ENCODE measurements at places on chromosomes 12 and 14.

DNA sequence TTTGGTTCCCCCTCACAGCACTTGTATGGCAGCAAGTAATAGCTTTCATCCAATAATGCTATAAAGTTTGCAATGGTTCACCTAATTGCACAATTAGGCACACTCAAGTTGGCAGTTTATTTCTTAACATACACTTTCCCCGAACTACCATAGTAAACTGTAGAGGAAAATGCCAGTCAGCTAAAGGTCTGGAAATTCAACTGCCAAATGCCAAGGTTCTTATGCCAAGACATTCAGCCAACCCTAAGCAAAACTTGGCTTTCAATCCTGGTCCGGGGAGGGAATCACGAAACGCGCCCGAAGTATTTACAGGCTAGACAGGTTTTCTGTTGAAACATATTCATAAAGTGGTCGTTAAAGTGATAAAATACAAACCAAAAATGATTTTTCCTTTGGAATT is 1512.4 kb upstream of the FLRT2 start:
- DNase-seq: no peak

DNA sequence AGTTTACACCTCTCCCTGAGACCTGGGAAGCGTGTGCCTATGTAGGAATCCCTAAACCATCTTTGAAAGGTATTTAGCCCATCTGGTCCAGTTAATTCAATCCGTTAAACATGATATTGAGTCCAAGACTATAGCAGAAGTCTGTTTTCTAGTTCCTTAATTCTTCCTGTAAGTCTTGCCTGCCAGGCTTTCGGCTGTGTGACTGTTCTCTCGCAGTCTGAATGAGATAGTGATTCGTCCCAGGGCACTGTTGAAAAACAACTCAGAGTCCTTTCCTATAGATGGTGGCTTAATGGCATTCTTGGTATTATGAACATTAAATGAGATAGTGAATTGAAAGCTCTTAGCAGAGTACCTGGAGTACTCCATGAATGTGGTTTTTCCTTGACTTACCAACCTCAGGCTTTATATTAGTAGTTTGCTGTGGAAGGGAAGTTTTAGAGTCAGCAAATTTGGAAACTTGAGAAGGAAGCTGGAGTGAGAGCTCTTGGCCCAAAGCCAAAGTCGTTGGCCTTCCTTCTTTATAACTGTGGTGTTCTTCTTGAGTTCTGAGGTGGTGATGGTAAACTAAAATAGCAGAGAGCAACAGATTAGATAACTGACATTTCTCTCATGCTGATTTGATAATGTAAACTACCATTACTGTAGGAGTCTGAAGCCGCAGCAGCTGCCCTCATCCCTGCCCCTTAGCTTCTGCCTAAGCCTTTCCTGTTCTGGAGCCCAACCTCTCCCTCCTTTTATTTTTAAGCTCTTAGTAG is 76.5 kb downstream of the TGFB3 start:
- no peak for DNase-seq

DNA sequence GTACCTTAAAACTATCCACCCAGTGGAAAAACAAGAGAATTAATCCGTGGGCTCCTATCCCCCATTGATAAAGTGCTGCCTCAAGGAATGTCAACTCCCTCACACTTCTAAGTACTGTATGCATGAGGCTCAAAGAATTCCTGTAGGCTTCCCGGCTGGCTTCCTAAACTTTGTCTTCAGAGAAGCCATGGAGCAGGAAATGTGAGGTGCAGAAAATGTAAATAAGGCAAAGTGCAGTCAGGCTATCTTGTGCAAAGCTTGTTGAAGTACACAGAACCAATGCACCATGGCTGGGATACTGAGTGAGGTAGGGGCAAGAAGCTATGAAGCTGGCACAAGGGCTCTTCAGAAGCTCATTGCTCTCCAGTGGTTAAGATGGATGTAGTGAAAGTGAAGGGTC is 611.0 kb downstream of the FSCB start:
- no peak for DNase-seq

- no peak for DNase-seq
These were observed 4.4 kb downstream of the PSMA6 start for GRCh38 chr14:35296545-35296944.

- peak; percentile 97 for DNase-seq
These were observed 91.3 kb upstream of the DNM1L start for GRCh38 chr12:32587581-32588495.

DNA sequence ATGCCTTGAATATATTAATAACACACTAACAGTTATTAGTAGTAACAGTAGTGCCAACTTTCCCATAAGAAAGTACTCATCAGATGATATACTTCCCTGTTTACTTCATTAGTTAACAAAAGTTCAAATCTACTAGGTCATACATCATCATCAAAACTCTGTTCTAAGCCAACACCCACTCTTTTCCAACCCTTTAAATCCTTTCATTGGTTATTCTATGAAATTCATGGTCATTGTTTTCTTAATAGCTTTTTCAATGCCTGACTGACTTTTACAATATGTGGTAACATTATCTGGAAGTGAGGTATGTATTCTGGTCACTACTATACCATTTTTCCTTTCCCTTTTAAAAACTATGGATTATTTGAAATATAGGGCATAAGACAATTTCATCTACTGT is 9.7 kb downstream of the NTS start:
- no peak for DNase-seq

DNA sequence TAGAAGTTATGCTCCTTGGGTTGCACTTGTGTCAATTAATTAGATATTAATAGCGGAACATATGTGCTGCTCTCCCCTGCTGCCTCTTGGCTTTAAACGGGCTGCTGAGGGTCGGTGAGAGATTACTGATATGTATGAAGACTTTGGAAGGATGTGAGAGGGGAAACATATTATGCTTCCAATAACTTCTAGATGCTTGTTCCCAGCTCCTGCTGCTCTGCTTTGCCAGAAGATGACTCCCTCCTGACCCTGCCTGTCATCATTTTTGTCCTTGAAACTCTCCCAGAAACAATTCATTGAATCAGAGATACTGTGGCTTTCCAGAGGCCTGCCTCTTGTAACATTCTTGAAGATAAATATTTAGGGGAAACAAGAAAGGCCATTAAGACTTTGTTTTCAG is 300.1 kb upstream of the STXBP6 start:
- DNase-seq: no peak

DNA sequence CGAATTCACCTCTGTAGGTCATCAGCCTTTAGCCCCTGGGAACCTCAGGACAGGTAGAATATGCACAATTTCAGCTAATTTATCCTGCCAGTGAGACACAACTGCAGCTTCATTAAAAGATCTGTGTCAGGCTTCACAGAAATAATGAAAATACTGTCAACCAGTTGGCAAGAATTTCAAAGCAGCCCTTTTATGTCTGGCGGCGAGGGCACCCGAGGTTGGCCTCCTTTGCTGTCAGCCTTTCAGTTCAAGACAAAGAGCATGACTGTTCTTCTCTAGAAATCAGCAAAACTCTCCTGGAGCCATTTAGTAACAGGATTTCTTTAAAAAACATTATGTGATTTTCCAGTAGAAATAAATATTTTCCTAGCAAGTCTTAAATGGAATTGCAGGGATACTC is 75.9 kb downstream of the BBS10 start:
- DNase-seq: no peak

DNA sequence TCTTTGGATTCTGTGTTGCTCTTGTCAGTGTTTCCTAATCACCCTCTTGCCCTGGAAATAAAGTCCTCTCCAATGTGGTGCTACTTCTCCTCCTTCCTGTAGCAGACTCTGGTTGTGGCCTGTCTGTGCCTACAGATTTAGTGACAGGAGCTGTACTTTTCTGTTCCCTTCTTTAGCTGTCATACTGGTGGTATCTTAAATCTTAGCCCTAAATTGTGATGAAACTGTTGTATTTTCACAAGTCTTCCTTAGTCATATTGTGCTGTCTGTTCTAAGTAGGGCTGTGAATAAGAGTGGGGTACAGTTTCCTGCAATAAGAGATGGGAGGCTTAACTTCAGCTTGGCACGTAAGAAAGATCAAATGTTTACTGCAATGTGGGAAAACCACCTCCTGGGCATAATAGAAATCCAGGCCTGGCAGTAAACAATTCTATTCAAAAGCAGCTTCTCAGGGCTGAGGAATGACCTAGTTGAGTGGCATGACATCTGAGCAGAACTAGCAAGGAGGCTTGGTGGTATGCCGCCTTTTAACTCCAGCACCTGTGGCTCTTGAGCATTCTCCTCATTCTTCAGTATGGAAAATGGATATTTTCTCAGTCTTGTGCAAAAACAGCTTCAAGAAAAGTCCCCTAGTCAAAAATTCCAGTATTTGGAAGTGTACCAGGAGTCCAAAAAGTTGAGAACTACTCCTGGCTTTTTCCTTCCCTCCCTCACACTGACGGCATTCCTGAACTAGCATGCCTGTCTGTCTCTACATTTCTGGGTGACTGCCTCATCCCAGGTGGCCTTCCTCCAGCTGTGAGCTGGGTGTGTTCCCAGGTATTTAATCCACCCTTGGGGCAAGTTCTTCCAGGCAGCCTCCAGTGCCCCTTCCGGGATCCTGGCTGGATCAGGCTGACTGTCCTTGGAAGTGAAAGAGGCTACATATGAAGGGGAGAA is 19.5 kb downstream of the ANO6 start:
- DNase-seq: no peak

DNA sequence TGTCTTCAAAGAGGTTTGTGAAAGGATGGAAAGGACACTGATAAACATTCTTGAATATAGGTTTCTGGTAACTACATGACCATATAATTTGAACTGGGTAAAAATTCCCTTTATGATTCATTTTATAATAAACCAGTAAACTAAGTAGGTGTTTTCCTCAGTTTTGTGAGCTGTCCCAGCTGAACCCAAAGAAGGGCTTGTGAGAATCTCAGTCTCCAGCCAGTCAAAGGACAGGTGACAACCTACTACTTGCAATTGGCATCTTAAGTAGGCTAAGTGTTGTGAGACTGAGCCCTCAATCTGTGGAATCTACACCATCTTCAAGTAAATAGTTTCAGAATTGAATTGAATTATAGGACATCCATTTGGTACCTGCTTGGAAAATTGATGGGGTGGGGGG is 75.2 kb downstream of the MYF5 start:
- no peak for DNase-seq

GRCh38 chr12:122872815-122873361 is 23.0 kb downstream of the VPS37B start:
- DNase-seq: no peak

GRCh38 chr12:124010687-124011086 is 37.7 kb downstream of the ZNF664 start:
- no peak for DNase-seq

GRCh38 chr12:116542345-116542956 is 16.7 kb upstream of the MAP1LC3B2 start:
- DNase-seq: no peak

Data from GF-D8 (cell line).